ENCODE measurements at places on chromosomes 1 and 21.

GRCh38 chr1:184597650-184598357 lies 156.9 kb downstream of the EDEM3 start:
- no peak for DNase-seq

GRCh38 chr1:219379691-219380090 lies 206.0 kb downstream of the LYPLAL1 start:
- DNase-seq, result no peak

DNA sequence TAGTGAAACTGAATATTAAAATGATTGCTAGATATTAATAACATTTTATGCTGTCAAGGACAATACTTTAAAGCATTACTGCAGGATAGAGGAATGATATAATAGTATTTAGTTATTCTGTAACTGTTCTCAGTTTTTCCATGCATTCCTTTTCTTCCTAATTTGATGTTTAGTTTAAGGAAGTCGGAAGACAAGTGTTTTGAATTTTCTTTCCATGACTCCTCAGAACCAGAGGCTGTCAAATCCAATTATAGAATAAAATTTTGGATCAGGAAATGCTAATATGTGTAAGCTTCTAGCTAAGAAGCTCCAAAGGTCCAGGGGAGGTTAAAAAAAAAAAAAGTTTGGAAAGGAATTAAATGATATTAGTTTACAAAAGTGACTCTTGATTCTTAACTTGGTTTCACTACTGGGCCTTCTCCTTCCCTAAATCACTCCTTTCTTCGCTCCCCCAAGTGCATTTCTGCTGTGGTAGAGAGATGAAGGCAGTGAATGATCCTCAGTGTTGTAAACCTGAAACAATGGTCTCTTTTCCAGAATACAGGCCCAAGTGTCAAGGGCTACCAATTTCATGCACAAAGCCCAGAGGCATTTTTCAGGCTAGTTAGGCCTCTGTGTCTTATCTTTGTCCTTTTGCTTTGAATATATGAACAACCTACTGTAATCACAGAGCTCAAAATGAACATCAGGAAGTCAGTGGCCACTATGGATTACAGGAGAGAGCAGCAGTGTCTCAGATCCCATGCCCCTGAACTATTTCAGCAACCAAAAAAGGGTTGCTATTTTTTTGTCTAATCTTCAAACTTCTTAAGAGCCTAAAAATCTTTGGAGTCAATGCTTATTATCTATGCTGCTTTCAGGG lies 6.2 kb downstream of the ADSS2 start:
- no peak for DNase-seq

GRCh38 chr1:181926697-181927096 lies 134.8 kb downstream of the ZNF648 start:
- no peak for DNase-seq

All from iPS DF 6.9 (cell line).